ENCODE measurements at places on chromosomes 1 and 21.

- DNase-seq = no peak
Observed at GRCh38 chr1:107532318-107532717, 391.5 kb downstream of the NTNG1 start.

DNA sequence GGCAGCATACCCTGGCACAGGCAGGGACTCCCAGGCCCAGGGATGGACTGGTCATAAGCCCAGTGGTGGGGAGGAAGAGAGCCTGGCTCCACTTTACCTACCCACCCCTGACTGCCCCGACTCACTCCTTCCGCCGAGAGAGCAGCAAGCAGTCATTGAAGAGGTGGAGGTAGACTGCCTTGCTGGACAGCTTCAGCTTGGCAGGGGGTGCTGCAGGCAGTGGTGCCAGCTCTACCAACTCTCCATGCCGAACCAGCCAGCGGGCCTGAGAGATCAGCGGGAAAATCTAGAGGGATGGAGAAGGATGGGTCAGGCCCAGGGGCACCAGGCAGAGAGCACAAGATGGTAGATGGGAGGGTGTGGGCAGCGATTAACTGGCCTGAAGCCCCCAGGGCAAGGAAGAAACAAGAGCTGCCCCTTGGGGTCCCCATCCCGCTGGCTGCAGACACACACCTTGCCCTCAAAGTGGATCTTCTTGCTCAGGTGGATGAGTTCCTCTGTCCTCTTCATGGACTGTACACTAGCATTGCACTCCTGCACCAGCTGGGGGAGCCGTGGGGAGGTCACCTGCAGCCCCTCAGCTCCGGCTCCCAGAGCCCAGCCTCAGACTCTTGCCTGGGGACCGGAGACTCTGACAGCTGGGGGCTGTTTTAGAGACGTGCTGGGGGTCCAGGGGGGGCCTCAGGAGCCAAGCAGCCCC lies 7.7 kb downstream of the ARHGEF19 start:
- no peak for DNase-seq

DNA sequence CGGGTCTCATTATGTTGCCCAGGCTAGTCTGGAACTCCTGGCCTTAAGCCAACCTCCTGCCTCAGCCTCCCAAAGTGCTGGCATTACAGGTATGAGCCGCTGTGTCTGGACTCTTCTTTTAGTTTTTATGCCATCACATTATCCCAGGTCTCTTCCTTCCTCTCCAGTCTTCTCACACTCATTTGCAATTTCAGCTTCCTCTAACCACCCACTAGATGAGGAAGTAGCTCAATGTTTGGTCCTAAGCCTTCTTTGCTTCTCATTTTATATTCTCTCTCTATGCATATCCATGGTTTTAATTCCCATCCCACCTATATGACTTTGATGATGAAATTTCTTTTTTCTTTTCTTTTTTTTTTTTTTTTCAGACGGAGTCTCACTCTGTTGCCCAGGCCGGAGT lies 3.1 kb upstream of the ZBTB8A start:
- DNase-seq = no peak

- DNase-seq = no peak
Observed at GRCh38 chr1:228100822-228101613, 2.1 kb downstream of the C1orf35 start.

DNA sequence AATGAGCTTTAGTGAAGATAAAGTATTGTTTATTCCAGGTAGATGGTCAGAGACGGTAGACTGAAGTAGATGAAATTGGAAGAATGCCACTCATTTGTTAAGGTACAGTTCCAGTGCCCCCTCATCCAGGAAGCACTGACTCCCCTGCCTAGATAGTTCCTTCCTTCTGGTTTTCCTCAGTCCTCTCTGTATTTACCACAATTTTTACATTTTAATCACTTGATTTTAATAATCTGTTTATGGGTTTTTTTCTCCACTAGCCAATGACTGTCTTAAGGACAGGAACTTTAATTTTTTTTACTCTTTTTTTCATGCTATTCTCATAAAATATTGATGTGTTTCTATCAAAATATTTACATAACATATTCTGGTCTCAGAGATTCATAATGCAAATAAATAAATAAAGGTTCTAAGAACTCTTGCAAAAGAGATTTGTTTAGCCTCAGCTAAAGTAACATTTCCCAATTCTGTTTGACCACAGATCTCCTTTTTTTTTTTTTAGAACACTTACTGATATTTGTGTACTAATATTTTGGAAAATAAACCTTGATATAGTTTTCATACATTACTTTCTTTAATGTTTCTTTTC lies 651.6 kb downstream of the PLPP3 start:
- no peak for DNase-seq

GRCh38 chr1:196494766-196495165 lies 113.5 kb downstream of the KCNT2 start:
- no peak for DNase-seq

- no peak for DNase-seq
Observed at GRCh38 chr1:55867304-55867843, 652.2 kb upstream of the USP24 start.

- DNase-seq = no peak
Observed at GRCh38 chr1:9270290-9270883, 22.3 kb upstream of the SPSB1 start.

GRCh38 chr1:229046251-229046853 lies 224.6 kb upstream of the RAB4A start:
- no peak for DNase-seq

DNA sequence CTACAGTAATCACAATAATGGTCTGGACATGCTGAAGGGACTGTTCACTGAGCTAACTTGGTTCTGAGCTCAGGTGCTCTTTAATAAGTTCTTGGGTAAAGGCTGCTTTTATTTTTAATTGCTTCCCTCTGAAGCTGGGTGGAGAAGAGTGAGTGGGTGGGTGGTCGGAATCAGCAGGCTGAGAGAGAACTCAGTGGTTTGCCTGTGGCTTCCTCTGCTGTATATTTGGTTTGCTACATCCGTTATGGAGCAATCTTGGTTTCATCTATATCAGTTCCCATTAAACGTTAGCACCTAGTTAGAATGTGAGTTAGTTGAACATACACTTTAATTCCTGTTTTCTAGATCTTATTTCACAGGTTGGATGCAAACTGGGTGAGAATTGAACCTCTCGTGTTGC lies 23.3 kb downstream of the CNIH4 start:
- no peak for DNase-seq

DNA sequence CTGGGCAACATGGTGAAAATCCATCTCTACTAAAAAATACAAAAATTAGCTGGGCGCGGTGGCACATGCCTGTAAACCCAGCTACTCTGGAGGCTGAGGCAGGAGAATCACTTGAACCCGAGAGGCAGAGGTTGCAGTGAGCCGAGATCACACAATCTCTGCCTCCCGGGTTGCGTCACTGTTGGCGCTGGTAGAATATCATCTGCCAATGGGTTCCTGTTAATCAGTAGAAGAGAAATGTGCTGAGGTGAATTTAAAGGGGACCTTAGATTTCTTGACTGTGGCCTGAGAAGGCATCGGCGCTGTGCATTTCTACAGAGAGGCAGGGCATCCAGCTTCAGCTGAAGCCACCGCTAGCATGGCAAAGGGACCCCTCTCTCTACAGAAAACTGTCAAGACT lies 68.0 kb downstream of the TGFB2 start:
- no peak for DNase-seq

DNA sequence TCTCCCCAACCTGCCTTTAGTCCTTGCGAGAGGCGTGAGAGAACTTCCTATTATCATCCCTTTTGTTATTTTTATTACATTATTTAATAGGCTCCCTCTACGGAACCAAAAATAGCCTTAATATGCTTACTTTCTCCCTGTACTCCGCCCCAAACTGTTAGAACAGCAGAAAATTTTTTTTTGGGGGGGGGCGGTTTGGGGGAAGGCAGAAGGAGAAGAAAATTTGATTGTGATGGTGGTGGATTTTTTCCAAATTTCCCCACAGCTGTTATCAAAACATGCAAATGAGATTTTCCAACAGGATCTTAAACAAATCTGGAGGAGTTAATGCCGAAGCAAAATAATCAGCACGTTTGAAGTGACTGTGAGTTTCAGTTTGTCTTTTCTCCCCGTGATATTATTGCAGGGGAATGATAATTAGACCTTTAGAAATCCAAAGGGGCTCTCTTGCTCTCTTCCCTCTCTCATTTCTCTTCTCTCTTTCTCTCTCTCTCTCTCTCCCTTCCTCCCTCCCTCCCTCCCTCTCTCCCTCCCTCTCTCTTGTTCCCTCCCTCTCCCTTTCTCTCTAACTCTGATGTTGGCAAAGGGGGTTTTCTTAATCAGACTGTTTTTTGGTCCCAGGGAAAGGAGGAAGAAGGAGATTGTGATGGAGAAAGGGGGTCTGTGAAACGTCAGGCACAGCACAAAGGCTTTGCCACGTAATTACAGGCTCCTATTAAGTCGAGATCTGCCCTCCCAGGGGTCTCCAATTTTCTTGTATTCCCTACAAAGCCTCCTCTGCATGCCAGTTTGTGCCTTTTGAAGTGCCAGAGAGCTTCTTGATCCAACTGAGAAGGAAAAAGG lies 1.1 kb upstream of the PRRX1 start:
- DNase-seq = no peak

- no peak for DNase-seq
Observed at GRCh38 chr1:46764402-46764801, 34.4 kb upstream of the CYP4B1 start.

DNA sequence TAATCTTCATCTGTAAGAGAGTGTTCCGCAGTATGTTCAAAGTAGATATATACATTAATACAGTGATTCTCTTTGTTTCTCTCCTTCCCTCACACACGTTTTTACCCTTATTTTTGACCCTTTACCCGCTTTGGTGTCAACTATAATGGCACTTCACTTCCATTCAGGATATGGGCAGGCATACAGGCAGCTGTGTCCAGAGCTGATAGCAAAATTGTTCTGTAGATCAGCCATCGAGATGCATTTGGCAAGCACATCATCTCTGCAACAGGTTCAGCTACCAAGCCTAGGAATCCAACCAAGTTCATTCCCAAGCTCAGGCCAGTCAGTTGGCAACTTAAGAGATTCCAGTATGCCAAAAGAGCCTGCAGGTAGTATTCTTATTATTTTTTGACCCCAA lies 74.8 kb downstream of the FNBP1L start:
- DNase-seq = no peak

GRCh38 chr1:239056940-239057339 lies 329.4 kb upstream of the CHRM3 start:
- no peak for DNase-seq

- no peak for DNase-seq
Observed at GRCh38 chr21:30391492-30392025, 4.3 kb upstream of the KRTAP13-1 start.

DNA sequence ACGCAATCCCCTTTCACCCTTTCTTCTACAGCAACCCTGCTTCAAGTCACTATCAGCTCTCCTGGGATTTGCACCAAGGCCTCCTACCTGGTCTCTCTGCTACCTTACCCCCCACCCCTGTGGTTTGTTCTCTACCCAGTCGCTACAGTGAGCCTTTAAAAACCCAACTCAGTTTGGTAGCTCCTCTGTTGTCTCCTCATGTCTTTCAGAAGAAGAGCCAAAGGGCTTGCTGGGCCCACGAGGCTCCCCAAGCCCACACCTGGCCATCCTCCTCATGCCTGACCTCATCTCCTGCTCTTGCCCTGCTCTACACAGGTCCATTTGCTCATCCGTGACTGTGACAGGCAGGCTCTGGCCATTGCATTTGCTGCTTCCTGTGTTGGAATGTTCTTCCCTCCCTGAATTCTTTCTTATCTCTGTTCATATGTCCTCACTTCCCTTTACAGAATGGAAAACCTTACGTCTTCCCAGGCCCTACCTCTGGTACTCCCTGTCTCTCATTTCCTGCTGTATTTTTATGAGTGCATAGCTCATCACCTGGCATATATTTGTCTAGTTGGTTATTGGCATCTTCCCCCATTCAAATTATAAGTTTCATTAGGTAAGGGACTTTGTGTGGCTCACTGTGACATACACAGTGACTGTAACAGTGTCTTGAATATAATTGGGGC lies 3.3 kb downstream of the RGS16 start:
- DNase-seq = no peak

DNA sequence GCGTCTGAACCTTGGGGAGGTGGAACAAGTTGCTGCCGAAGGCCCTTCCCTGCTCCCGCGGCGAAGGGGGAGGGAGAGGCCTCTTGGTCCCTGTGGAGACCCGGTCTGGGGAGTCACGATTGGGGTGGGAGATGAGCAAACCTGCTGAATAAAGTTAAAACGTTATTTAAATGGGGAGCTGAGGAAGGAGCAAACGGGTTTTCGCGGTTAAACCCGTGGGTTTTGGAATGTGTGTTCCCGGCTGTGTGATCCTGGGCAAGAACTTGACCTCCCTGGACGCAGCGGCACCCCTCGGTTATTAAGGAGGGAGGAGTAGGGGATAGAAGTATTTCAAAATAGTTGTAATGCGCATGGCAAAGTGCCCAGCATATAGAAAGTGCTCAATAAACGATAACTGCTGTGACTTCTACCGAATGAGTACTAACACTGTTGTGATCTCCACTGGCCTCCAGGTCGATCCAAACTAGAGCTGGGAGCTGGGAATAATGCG lies 3.4 kb downstream of the FAM110D start:
- no peak for DNase-seq

- no peak for DNase-seq
Observed at GRCh38 chr21:42401154-42401553, 2.5 kb upstream of the UBASH3A start.

GRCh38 chr1:235622936-235623779 lies 26.4 kb downstream of the GNG4 start:
- no peak for DNase-seq

DNA sequence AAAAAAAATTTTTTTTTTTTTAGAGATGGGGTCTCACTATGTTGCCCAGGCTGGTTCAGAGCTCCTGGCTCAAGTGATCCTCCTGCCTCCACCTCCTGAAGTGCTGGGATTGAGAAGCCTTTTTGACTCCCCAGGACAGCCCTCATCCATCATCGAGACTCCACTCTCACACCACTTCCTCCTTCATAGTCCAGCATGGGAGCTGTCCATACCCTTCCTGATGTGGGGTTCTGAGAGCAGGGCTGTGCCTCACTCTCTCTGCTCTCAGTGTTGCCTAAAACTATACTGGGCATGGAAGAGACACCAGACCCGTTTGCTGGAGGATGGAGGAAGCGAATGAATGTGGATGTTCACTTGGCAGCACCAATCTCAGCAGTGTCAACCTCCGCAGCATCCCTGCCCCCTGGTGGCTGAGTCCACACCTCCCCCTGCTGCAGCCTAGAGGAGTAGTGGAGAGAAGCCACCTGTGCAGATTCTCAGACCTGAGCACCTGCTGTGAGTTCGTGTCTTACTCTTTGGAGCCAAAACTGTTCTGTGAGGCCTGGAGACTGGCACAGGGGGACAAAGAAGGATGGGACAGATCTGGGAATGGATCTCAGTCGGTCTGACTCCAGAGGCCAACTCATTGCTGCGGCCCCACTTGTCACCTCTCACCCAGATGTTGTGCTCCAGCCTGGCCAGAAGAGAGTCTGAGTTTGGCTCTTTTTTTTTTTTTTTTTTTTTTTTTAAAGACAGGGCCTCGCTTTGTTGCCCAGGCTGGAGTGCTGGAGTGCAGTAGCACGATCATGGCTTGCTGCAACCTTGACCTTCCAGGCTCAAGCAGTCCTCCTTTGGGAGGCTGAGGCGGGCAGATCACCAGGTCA lies 17.7 kb downstream of the TINAGL1 start:
- DNase-seq = no peak

DNA sequence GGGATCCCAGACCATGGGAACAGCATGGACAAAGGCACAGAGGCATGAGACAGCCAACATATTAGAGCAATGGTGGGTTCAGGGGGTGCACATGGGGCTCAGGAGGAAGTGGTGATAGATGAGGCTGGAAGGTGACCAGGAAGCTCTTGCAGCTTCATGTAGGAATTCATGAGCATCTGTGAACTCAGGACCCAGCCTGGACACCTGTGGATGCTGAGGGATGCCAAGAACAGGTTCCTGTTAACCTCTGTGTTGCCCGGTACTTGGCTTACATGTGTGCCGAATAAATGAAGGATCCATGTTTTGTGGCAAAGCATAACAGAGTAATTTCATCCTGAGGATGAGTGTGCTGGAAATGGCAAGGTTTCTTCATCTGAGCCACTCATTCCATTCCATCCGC lies 9.3 kb upstream of the SSBP3 start:
- no peak for DNase-seq

All from fibroblast of the conjunctiva (primary cell).